Stimulated activated naive CD4-positive, alpha-beta T cell (primary cell): ENCODE measurements at places on chromosomes 16 and 17.

GRCh38 chr17:78252111-78252634, 20.7 kb downstream of the TMEM235 start:
- DNase-seq = peak; percentile 70

GRCh38 chr16:87216148-87216840, 100.9 kb downstream of the C16orf95 start:
- DNase-seq = no peak

- no peak for DNase-seq
Observed at GRCh38 chr16:70713824-70714223, 28.0 kb upstream of the MTSS2 start.

DNA sequence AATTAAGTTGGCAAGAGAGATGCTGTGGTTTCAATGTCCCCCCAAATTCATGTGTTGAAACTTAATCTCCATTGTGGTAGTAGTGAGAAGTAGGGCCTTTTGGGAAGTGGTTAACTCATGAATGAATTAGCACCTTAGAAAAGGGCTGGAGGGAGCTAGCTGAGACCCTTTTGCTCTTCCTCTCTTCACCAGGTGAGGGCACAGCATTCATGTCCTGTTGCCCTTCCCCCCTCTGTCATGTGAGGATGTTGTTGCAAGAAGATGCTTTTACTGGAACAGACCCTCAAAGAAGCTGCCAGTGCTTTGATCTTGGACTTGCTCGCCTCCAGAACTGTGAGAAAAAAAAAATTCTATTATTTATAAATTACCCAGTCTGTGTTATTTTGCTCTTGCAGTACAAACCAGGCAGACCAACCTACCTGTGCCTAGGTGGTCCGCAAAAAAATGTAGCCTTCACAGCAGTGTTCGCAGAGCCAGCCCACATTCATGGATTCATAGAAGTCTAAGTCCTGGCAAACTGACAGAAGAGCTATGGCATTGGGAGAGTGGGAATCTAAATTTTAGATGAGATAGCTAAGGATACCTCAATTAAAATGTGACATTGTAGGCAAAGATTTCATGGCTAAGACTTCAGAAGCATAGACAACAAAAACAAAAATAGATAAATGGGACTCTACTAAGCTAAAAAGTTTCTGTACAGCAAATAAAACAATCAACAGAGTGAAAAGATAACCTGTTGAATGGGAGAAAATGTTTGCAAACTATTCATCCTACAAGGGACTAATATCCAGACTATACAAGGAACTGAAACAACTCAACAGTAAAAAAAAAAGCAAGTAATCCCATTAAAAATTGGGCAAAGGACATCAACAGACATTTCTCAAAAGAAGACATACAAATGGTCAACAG, 32.0 kb upstream of the ABCA5 start:
- DNase-seq = no peak

GRCh38 chr17:2710803-2711607, 559 bp downstream of the CLUH start:
- DNase-seq = no peak

- no peak for DNase-seq
Observed at GRCh38 chr16:47940466-47940865, 215.3 kb downstream of the ABCC12 start.

DNA sequence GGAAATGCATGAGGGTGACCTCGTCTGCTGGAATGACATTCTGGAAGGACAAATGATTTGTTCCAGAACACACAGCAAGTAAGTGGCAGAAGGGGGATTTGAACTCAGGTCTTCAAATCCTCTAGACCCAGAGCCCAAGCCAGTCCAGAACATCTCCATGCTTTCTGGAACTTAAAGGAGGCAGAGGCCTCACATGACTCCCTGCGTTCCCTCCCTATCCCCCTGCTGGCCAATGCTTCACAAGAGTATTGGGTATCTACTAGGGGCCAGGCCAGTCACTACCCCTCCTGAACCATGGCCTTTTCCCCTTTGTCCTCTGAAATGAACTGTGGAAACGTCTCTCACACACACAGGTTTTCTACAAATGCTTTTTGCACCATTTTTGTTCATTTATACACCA, 7.6 kb upstream of the BEAN1 start:
- DNase-seq = no peak

- DNase-seq = no peak
Observed at GRCh38 chr16:49365711-49366509, 7.7 kb upstream of the C16orf78 start.

DNA sequence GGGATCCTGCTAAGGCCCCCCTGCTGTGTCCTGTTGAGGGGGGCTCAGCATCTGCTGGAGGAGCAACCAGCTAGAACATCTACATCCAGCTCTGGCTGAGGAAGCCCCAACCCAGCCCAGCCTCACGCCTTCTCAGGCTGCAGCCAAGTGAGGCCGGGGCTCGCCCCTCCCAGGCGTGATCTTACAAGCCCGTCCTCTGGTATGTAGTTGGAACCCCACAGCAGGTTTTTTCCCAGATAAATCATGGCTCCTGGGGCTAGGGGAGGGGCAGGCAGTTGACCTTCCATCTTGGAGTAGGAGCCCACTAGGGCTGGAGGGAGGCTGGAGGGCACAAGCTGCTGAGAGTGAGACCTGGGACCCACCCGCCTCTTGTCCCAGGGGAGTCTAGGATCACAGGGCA, 4.7 kb downstream of the FAM83G start:
- DNase-seq = no peak

- no peak for DNase-seq
Observed at GRCh38 chr16:81242977-81243618, 4.6 kb downstream of the BCO1 start.
